ENCODE measurements at places on chromosomes 12 and 14.

GRCh38 chr12:91978143-91978542, 167.5 kb downstream of the BTG1 start:
- no peak for DNase-seq

DNA sequence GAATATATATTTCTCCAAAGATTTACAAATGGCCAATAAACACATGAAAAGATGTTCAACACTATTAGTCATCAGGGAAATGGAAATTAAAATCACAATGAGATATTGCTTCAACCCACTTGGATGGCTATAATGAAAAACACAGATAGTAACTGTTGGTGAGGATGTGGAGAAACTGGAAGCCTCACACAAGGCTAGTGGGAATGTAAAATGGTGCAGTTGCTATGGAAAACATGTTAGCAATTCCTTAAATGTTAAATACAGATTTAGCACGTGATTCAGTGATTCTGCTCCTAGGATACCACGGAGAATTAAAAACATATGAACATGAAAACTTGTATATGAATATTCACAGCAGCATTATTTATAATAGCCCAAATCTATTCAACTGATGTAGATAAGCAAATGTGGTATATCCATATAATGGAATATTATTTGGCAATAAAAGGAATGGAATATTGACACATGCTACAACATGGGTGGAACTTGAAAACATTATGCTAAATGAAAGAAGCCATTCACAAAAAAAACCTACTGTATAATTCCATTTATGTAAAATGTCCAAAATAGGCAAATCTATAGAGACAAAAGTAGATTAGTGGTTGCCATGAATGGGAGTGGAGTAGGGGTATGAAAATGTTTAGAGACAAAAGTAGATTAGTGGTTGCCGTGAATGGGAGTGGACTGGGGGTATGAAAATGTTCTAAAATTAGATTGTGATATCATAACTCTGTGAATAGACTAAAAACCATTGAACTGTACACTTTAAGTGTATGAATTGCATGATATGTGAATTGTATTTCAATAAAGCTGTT, 227.1 kb upstream of the DDHD1 start:
- DNase-seq = no peak

- DNase-seq = no peak
Observed at GRCh38 chr12:21478756-21479455, 22.5 kb downstream of the RECQL start.

- no peak for DNase-seq
Observed at GRCh38 chr12:21850419-21850818, 75.9 kb upstream of the KCNJ8 start.

GRCh38 chr12:12563290-12563928, 746 bp upstream of the DUSP16 start:
- no peak for DNase-seq

All from HEK293T (cell line).